Umbilical cord (tissue), 2 donors: ENCODE measurements at places on chromosomes 2 and 18.

DNA sequence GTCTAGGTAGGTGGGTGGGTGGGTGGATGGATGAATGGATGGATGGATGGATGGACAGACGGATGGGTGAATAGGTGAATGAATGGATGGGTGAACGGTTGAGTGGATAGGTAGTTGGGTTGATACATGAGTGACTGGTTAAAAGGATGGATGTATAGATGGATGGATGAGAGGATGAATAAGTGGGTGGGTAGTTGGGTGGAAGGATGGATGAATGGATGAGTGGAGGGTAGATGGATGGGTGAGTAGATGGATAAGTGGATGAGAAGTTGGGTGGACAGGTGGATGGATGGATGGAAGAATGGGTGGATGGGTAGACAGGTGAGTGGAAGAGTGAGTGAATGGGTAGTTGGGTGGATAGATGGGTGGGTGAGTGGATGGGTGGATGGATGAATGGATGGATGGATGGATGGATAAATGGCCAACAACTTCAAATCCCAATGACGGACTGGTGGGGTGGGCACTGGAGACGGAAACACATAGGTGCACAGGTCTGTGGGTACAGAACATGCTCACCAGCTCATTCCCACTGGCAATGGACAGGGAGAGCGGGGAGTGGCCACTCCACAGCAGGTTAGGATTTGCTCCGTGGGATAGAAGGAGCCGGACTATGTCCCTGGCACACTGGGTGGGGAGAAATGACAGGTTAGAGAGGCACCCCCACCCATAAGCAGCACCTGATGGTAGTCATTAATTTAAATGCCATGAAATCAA, 48.8 kb downstream of the ANKMY1 start:
- DNase-seq = no peak

GRCh38 chr18:40752316-40752715, 1202.7 kb upstream of the PIK3C3 start:
- no peak for DNase-seq

GRCh38 chr2:233386382-233387041, 32.2 kb downstream of the DGKD start:
- DNase-seq = peak; percentile 76

DNA sequence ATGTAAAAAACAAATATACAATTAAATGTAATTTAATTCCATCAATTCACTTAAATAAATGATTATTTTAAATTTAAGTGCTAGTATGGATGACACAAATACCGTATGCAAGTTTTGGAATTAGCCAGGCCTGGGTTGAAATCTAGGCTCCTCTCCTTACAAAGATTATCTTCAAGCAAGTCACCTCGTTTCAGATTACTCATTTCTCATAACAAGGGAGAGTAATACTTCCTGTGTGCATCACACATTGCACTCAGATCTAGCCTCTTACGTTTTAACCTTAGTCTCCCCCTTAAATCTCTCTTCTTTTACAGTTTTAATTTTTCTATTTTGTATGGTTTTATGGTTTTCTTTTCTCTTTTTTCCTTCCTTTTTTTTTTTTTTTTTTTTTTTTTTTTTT, 1475.9 kb upstream of the NXPH2 start:
- DNase-seq = no peak
